ENCODE measurements at places on chromosomes 3 and 15. TPM values are rescaled to one million over a fixed set of nuclear protein-coding genes. Genes with fewer than 3 reads are reported as not detected.

The NR2E3 gene
- 1.2 TPM for total RNA-seq

The RAD51 gene
- 2.7 TPM for total RNA-seq

The MFAP1 gene
- total RNA-seq, result 21.5 TPM

The CFAP100 gene
- 0.93 TPM for total RNA-seq

The SPINT1 gene
- total RNA-seq, result 105 TPM

The FBXO22 gene
- total RNA-seq, result 44.1 TPM

The LRRC49 gene
- total RNA-seq, result 28.7 TPM

The ARPP21 gene
- total RNA-seq, result 15.0 TPM

The FOXB1 gene
- total RNA-seq, result not detected

The CKMT1A gene
- 0.47 TPM for total RNA-seq

The SNTN gene
- 0.12 TPM for total RNA-seq

The DNAH12 gene
- 0.41 TPM for total RNA-seq

The SH3GL3 gene
- total RNA-seq, result 4.3 TPM

The MESP2 gene
- total RNA-seq, result 0.41 TPM

The GOLGA8A gene
- total RNA-seq, result 47.9 TPM

The AGBL1 gene
- total RNA-seq, result 9.9 TPM

The PARP6 gene
- total RNA-seq, result 54.0 TPM

All from metanephros (tissue), 2 donors.